ENCODE measurements at places on chromosomes 6 and 20.

- no peak for DNase-seq
These were observed 359.4 kb downstream of the ADGRB3 start for GRCh38 chr6:68994521-68994920.

GRCh38 chr6:10363911-10364310 is 51.0 kb downstream of the TFAP2A start:
- DNase-seq = no peak

GRCh38 chr6:33075208-33075567 is 602 bp upstream of the HLA-DPB1 start:
- no peak for DNase-seq

- no peak for DNase-seq
These were observed 44.6 kb upstream of the COL10A1 start for GRCh38 chr6:116170358-116171057.

- DNase-seq = no peak
These were observed 88.7 kb upstream of the BMP5 start for GRCh38 chr6:55964136-55964535.

GRCh38 chr6:3862038-3862437 is 12.9 kb downstream of the FAM50B start:
- no peak for DNase-seq

- DNase-seq = peak; percentile 55
These were observed 24.0 kb downstream of the FGD2 start for GRCh38 chr6:37029249-37029971.
